Tongue (tissue), 3 donors: ENCODE measurements at places on chromosomes 1 and 21. TPM values are rescaled to one million over a fixed set of nuclear protein-coding genes. Genes with fewer than 3 reads are reported as not detected.

The GCSAML gene
- 0.72 TPM for total RNA-seq

DNA sequence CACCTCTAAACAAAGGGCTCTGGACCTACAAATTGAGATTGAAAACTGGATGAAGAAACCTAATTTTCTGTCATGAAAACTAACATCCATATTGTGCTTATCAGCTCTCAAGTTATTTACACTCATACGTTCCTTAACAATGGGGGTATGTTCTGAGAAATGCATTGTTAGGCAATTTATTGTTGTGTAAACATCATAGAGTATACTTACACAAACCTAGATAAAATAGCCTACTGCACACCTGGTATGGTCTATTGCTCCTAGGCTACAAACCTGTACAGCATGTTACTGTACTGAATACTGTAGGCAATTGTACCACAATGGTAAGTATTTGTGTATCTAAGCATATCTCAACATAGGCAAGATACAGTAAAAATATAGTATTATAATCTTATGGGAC is 191.4 kb downstream of the TM2D1 start:
- DNase-seq, result no peak

The TTC22 gene
- 8.7 TPM for total RNA-seq

GRCh38 chr21:41801321-41802197 is 34.7 kb upstream of the RIPK4 start:
- peak; percentile 56 for DNase-seq

GRCh38 chr1:211335522-211336157 is 9.0 kb downstream of the TRAF5 start:
- no peak for DNase-seq

GRCh38 chr21:25891596-25891995 is 156.8 kb downstream of the GABPA start:
- no peak for DNase-seq

DNA sequence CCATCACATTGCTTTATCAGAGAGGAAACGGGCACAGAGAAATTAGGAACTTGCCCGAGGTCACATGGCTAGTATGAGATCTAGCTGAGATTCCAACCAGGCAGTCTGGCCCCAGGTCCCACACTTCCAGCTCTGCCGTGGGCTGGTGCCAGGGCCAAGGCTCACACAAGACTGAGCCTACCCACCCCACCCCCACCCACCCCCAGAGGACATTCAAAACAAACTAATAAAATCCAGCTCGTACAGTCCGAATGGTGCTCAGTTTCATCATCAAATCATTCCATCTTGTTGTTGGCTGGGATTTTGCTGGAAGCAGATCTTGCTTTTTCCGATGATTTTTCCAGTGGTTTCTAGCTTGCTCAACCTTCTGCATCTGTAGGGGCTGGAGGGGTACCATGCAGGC is 27.9 kb downstream of the MATN1 start:
- DNase-seq, result peak; percentile 48

DNA sequence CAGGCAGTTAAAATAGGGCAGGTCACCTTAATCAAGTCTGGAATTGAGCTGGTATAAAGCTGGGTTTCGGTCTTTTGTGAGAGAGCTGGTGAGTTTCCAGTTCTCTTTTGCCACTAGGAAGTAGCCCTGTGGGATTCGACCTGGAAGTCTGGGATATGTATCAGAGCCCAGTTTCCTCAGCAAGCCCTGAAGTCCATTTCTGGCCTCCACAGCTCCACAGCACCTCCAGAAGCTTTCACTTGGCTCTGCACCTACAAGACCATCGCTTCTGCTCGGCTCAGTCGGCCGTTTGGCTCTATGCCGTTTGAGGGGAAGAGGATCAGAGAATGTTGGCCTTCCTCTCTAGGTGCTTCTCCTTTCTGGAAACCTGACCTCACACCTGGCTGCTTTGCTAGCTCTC is 148.0 kb downstream of the GALNT2 start:
- DNase-seq, result peak; percentile 76

DNA sequence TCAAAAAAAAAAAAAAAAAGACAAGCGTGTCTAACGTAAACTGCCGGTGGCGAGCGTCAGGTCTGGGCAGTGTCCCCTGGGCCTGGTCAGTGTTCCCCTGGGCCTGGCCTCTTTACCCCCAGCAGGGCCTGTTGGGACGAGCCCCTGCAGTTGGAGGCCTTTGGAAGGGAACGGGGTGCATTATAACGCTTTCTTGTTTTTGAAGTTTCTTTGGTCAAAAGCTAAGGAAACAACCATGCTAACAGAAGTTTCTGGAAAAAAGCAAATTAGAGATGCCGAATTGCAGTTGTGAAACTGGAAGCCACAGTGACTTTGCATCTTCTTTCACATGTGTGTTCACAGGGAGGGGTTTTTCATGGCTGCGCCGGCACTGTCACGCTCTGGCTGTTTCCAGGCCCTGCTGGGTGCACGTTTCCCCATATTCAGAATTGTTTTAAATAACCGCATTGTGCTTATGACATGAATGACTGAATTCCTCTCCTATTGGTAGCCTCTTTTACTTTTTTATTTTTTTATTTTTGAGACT is 16.0 kb downstream of the RRP1 start:
- DNase-seq, result no peak

DNA sequence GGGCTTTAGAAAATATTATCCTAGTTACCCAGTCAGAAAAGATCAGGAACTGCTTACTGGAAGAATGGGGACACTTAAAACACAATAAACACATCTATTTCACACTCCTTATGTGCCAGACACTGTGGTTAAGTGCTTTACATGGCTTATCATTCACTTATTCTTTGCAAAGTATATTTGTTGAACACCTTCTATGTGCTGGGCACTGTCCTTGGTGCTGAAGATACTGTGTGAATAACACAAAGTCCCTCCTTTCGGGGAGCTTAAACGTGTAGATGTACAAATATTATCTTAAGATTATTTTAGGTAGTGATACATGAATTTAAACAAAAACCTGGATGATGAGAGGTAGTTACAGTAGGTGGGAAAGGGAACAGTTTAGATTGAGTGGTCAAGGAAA is 169.3 kb downstream of the ST6GALNAC5 start:
- DNase-seq, result peak; percentile 37

The IL10 gene
- 1.4 TPM for total RNA-seq

The MANEAL gene
- total RNA-seq, result 4.6 TPM

- peak; percentile 88 for DNase-seq
These were observed 323.3 kb downstream of the RPS6KC1 start for GRCh38 chr1:213374369-213374768.

DNA sequence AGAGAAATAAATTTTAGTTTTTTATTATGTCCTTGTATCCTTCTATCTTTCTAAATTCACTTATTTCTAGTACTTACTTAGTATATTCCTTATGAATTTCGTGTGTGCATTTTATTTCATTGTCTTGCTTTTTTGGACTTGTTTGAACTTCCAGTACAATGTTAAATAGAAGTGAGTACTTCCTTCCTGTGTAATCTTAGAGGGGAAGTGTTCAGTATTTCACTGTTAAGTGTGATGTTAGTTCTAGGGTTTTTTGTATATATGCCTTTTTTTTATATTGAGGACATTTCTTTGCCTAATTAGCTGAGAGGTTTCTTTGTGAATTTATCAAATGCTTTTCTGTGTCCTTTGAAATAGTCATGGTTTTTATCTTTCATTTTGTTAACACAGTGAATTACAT is 10.7 kb downstream of the LYPLAL1 start:
- no peak for DNase-seq

DNA sequence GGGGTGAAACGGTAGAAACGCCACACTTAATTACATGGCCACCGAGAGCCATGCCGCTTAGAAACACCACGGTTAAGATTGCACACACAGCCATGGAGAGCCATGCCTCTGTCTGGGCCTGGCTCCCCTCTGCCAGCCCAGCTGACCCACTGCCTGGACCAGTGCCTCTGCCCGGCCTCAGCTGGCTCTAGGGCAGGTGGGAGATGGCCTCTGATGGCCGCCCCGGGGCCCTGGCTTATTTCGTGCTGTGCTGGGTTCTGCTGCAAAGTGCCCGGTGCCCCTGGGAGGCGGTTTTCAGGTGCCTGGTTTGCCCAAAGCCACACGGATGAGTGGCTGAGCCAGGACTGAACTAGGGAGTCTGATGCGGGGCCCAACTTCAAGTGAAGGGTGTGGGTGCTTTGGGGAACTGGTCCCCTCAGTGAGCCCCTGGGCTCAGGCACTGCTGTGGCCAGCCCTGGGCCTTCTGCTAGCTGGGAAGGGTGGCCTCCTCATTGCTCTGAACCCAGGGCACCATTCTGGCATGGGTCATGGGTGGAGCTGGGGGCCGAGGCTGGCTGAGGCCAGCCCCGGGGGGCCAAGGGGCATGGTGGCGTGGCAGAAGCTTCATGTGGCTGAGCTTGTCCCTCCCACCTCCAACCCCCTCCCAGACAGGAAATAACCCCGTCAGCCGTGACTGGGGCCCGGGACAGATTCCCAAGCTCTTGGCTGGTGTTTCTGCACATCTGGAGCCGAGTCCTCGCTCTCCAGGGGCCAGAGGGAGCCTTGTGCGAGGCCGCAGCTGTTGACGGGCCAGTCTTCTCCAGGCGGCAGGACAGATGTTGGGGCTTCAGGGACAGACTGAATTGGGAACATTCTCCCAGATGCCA is 1.9 kb upstream of the GPR153 start:
- DNase-seq, result peak; percentile 95

DNA sequence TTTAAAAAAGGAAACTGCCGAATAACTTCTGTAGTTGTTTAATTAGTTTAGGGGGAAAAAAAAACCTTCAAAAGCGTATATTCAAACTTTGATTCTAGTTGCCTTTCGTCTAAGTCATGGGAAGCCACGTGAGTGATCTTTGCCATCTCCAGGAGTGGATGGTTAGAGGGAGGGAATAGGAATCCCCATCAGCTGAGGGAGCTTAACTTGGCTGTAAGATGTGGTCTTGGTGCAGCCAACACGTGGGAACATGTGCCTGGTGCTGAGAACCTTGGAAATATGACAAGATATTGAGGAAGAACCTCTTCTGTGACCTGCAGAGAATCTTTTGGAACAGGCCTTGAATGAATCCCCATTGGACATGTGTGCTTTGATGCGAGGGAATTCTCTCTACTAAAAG is 1.7 kb downstream of the BACE2 start:
- DNase-seq, result no peak

The CLDN17 gene
- total RNA-seq, result not detected

- no peak for DNase-seq
These were observed 74.4 kb upstream of the GRIK3 start for GRCh38 chr1:37108596-37109188.

DNA sequence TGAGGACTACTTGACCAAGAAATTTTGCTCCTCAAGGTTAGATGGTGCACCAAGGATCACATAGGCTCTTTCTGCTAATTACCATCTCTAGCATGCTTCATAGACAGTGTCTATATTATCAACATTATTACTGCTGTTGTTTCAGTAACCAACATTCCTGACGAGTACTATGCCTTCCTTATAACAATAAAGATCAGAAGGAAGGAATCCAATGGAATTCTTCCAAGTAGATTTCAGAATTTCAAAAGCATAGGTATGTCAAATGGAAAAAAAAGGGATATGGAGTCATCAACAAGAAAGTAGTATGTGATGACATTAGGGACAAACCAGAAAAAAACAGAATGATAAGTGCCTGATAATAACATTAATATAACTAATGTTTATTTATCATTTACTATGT is 39.6 kb upstream of the LPGAT1 start:
- DNase-seq, result no peak

DNA sequence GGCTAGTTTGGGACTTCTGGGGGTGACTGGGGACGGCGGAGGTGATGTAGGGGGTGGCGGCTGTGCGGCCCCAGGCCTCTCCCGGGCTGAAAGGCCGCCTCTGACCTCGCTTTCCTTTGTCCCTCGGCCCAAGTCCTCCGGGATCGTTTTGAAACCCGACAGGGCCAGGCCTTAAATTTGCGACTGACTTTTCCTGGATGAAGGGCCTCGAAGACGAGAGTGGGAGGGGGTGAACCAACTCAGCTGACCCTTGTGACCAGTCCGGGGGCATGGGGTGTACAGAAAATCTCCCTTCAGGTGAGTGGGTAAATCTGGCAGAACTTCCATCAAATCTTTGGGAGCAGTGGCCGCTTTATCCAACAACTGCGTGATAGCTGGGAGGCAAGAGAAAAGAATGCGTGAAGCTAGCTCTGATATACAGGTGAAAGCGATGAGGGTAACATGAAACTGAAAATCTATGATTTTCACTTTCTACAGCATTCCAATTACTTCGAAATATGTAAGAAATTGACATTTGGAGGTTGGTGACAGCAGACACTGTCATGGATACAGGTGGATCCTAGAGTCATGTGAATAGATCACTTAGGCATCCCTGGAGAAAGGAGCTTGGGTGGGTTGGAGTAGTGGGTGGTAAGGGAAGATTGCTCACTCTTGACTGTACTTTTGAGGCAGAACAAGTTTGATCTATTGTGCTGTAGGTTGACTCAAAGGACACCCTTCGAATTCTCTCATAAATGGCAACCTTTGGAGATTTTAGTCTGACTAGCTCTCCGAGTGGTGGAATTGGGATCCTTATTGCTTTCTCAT is 885 bp downstream of the AHCYL1 start:
- DNase-seq, result peak; percentile 49

The OR2T35 gene
- total RNA-seq, result not detected

DNA sequence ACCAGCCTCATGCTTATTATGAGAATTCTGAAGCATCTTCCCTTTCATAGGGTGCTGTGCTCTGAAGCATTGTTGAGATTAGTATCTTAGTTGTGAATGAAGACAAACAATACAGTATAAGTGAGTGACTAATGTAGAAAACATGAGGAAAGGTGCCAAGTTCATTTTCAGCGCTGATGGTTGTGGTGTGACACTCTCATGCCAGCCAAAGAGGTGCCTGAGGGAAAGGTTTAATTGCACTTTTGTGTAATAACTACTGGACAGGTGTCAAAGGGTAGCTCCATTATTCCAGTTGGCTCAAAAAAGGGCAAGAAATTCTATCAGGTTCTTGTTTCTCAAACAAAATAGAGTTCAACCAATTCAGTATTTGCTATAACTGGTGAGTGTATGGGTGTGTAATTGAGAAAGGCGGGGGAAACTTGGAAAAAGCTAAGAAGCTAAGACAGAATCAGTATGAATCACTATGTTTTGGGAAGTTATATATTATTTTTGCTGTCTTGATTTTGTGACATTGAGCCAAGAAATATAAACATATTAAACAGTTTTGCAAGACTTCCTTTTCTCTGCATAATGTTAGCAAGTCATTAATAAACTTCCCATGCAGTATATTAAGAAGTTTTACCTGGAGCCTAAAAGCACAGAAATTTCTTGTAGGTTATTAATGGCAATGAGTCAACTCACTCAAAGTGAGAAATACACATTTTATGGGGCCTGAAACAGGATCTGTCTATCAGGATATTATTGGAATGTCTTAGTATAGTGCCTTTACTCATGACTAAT is 31.8 kb downstream of the KCNK2 start:
- no peak for DNase-seq

The CCDC18 gene
- 8.6 TPM for total RNA-seq
